ENCODE measurements at places on chromosomes 1 and 21.

- DNase-seq: no peak
Measured at GRCh38 chr1:161266202-161266601, 7.7 kb downstream of the PCP4L1 start.

- no peak for DNase-seq
Measured at GRCh38 chr21:25967901-25968438, 202.6 kb downstream of the APP start.

DNA sequence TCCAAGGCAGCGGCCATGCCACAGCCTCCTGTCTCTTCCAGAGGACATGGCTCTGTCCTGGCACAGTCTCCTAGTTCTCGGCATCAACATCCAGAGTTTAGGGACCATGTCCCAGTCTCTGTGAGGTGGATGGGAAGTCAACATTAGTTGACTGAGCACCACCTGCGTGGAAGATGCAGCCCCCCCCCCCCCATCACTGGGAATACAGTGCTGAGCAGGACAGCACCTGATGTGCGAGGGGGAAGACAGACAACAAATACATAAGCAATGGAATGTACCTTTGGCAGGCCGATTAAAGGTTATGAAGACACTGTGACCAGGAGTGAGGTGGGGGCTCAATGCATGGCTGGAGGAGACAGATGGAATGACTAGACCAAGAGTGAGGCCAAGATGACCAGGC, 26.6 kb downstream of the KNCN start:
- DNase-seq: no peak

DNA sequence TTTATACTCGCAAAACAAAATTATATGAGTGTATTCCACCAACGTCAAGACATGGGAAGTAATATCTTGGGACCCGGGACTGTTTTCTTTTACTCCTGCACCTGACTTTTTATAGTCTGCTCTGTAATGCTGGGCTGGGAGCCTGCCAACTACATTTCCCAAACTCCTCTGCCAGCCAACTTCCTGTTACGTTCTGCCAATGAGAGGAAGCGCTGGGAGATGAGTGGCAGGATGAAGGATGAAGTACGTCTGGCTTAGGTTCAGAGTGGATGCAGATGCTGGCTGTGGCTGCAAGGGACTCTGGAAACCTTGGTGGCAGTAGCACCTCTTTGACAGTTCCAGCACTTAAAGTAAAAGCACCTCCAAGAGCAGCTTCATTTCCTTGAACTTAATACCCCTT, 59.6 kb downstream of the USP24 start:
- DNase-seq: no peak

GRCh38 chr1:111734426-111734825, 4.8 kb downstream of the INKA2 start:
- no peak for DNase-seq
